CD4-positive, alpha-beta T cell treated with Interleukin-6 for 4 hours (primary cell): ENCODE measurements at places on chromosomes 2 and 18.

GRCh38 chr18:48637081-48637990 is 98.5 kb downstream of the CTIF start:
- no peak for DNase-seq

DNA sequence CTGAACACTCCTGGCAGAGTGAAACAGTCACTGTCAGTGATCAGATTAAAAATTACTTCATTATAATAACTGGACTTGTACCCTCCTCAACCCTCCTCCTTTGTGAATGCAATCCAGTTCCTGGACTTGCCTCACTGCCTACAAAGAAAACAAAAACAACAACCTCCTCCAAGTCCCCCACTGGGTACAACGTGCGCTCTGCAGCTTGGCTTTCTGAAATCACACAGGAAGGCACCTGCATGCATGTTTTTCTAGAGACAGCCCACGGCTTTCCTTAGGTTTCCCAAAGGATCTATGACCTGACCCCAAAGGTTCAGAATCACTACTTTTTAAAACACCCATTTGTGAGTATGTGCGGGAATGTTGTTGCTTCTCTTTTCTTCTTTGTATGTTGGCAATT is 61.4 kb upstream of the TUBA3E start:
- DNase-seq: no peak

DNA sequence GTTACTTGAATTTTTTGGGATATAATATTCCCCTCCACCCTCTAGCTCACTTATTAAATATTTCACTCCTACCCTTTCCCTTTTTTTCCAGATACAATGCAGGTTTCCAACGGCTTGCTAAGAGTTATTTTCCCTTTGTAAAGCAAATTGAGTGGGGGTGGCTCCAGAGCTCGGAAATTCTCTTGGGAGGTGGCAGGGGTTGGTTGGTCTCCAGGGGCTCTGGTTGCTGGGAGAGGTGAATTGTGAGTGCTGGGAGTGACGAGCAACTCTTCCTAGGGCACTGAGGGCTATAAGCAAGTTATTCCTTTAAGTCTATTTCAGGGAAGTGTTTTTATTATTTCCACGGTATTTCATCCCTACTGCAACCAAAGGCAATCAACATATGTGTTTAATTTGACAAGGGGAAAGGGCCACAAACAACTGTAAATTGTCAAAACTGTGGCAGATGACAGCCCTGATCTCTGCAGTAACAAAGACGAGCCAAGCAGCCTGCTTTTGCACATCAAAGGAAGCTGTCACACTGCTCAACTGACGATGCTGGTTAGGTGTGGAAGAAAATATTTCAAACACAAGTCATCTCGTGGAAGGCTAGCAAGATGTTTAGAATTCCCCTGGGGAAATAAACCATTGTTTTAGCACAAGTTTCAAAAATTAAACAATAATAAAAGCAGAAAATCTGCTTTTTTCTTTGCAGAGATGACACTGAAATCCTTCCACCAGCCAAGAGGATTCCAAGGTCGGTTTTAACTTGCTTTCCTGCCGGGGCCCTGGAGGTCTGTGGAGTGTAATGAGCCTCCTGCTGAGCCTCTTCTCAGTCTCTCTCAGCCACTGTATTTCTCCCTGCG is 34.8 kb upstream of the ASXL2 start:
- no peak for DNase-seq

DNA sequence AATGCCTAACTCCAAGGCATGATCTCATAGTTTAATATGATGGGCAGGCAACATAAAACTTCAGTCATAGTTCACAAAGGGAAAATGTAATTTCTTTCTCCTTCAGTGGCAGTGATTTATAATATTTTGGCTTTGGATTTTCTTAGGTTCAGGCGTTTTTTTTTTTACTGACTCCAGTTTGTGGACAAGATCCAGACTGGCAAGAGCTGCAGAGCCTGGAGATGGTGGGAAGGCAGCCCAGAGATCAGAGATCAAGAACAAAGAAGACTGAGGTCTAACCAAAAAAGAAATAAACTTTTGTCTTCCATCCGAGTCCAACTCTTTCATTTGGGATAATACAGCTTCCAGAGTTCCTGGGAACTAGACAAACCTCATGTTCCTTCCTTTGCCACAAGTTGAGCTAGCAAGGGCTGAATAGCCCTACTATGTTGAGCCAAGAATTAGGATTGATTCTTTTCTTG is 215.3 kb upstream of the SETBP1 start:
- no peak for DNase-seq

DNA sequence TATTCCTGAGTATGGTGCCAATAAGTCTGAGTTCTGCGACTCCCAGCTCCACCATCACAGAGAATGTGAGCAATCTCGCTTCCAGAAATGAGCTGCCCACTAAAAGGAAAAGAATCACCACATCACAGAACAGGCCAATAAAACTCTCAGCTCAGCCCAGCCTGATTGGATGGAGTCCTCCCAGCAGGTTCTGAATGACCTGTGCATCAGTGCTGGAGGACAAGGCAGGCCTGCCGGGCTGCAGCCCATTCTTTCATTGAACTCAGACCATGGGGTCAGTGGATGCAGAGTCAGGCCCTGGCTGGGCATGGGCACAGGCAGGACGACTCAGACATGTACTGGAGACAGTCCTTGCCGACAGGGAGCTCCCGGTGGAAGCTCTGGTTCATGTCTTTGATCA is 132.7 kb upstream of the REV1 start:
- no peak for DNase-seq

- no peak for DNase-seq
Measured at GRCh38 chr2:55400332-55400731, 19.3 kb downstream of the CCDC88A start.

DNA sequence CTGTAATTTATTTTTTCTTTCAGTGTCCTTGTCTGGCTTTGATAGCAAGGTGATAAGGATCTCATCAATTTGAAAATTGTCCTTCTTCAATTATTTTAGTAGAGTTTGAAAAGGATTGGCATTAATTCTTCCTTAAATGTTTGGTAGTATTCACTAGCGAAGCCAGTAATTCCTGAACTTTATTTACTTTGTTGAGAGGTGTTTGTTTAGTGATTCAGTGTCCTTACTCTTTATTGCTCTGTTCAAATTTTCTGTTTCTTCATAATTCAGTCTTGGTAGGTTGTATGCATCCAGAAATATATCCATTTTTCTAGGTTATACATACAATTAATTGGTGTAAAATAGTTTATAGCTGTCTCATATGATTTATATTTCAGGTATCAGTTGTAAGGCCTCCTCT is 676.7 kb upstream of the POU3F3 start:
- DNase-seq: no peak

GRCh38 chr18:70243131-70243929 is 37.8 kb upstream of the RTTN start:
- no peak for DNase-seq
